Endothelial cell (in vitro differentiated cells): ENCODE measurements at places on chromosomes 4 and X. TPM values are rescaled to one million over a fixed set of nuclear protein-coding genes. Genes with fewer than 3 reads are reported as not detected.

GRCh38 chr4:67468830-67469229 lies 76.5 kb downstream of the CENPC start:
- no peak overlapping the region for H3K4me3 ChIP-seq
- H3K27ac ChIP-seq = no peak overlapping the region
- H3K36me3 ChIP-seq = peaks cover 6% of the 10 kb centered on the region
- no peaks in the 10 kb centered on the region for H3K27me3 ChIP-seq

Gene UCP1
- total RNA-seq = 19.5 TPM

GRCh38 chr4:3374667-3375066 lies 67.1 kb upstream of the HGFAC start:
- peaks cover 47% of the 10 kb centered on the region for H3K36me3 ChIP-seq
- peaks cover 19% of the 10 kb centered on the region for H3K27me3 ChIP-seq
- no peak overlapping the region for H3K27ac ChIP-seq
- H3K4me1 ChIP-seq = peaks cover 27% of the 10 kb centered on the region

Gene KCND1
- total RNA-seq = 6.0 TPM

DNA sequence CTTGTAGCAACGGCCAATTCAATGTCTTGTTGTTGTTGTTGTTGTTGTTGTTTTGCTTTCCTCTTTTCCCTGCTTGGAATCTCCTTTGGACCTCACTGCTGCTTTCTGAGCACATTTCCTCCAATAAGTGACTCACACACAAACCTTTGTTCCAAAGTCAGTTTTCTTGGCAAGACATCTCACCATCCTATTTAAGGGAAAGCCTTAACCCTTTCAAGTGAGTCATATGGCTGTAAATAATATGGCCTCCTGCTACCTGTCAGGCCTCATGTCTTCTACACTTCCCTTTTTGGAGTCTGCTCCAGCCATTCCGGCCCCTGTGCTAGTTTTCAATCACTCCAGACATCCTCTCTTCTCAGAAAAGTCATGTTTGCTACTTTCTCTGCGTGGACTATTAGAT lies 79.5 kb upstream of the MAGEB10 start:
- H3K36me3 ChIP-seq = no peaks in the 10 kb centered on the region
- no peak overlapping the region for H3K4me3 ChIP-seq
- no peak overlapping the region for H3K27ac ChIP-seq
- no peaks in the 10 kb centered on the region for H3K4me1 ChIP-seq

GRCh38 chrX:128518508-128518907 lies 466.3 kb upstream of the ACTRT1 start:
- H3K4me3 ChIP-seq = no peak overlapping the region
- no peak overlapping the region for H3K27ac ChIP-seq
- DNase-seq = peak; percentile 3
- H3K36me3 ChIP-seq = no peaks in the 10 kb centered on the region
- H3K27me3 ChIP-seq = no peaks in the 10 kb centered on the region

Gene MYL5
- total RNA-seq = 23.2 TPM
